H54 (cell line): ENCODE measurements at places on chromosomes 2 and 18.

DNA sequence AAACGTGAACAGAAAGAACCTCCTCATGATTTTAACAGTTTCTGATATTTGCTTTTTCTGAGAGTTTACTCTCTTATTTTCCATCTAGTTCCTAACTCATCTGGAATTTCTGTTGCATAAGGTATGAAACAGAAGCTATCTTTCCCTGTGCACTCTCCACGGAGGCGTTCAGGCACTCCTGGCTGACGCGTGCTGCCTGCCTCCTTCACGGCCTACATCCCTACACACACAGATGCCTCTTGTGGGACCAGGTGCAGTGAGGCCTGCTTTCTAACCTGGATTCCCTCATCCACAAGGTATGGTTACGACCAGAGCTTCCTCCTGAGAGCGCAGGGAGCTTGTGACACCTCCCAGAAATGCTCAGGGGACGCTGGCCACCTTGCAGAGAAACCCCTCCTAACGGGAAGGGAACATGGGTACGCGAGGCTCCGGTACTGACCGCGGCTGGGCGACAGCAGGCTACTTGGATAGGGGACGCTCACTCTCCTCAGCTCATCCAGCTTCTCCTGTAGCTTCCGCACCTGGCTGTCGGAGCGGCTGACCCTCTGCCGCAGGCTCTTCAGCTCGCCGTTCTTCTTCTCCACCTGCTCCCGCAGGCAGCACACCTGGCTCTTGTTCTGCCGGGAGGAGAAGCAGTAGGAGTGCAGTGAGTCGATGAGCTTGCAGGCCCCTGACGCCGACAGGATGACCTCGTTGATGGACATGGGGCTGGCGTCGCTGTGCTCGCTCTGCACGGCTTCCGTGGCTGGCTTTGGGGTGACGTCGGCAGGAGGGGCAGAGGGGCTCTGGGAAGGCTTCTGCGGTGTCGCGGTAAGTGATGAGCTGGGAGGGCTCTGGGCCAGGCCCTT, 4.3 kb downstream of the THAP4 start:
- DNase-seq, result no peak

DNA sequence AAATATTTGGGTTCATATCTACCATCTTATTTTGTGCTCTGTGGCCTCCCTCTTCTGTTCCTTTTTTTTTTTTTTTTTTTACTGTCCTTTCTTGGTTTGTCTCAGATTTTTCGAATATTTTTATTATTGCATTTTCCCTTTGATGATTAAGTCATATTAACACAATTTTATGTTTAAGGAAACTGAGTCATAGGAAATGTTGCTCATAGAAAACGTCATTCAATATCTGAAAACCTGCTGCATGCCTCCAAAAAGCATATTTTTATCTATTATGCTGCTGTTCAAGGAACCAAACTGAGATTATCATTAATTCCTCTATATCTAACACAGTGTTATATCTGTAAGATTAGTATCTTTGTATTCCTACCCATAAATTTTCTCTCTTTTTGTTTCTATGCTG, 614.3 kb upstream of the SLC8A1 start:
- DNase-seq, result no peak

- no peak for DNase-seq
Observed at GRCh38 chr18:36066686-36067054, 689 bp downstream of the RPRD1A start.

- no peak for DNase-seq
Observed at GRCh38 chr2:138000009-138000408, 35.7 kb downstream of the HNMT start.

DNA sequence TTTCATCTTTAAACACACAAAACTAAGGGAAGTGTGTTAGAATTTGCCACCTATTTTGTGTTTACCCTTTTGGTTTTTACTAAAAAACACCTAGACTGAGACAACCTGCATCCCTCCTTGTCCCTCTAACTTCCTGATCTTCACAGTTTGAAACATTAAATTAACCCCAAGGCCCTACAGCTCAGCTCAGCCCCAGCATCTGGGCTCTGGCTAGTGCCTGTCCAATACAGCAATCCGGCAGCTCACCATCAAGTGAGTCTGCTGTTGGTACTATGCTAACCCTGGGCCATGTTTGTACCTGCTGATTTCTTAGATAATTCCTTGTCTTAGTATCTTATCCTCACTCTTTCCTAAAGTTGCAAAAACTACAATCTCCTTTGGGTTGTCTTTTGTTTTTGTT, 162.4 kb downstream of the DSEL start:
- DNase-seq, result no peak

DNA sequence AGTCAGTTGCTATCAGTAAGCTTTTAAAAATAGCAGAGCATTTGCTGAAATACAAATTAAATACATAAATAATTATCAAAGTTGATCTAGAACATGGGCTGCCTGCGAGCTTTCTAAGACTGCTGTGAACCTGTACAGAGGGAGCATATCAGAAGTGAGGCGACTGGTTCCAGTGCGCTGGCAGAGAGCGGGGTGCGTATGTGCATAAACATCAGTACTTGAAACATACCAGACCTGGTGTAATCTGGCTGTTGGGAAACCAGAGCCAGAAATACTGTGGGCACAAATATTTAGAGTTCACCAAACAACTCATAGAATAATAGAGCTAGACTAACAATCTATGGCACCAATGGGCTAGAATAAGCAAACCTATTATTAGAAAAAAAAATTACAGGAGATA, 27.3 kb downstream of the PDIA6 start:
- no peak for DNase-seq
